Activated CD8-positive, alpha-beta T cell treated with anti-CD3 and anti-CD28 coated beads for 36 hours (primary cell): ENCODE measurements at places on chromosomes 13 and 19. TPM values are rescaled to one million over a fixed set of nuclear protein-coding genes. Genes with fewer than 3 reads are reported as not detected.
A peak's percentile ranks its signal among the peaks of the same experiment; 100 is the strongest.

Gene SLC17A7
- total RNA-seq = 0.23 TPM

Gene CGB7
- total RNA-seq = not detected

Gene TPTE2
- total RNA-seq = 0.27 TPM

Gene NTN5
- total RNA-seq = 0.16 TPM

Gene ATCAY
- total RNA-seq = not detected

Gene MATK
- 37.6 TPM for total RNA-seq

Gene FCAR
- total RNA-seq = not detected

DNA sequence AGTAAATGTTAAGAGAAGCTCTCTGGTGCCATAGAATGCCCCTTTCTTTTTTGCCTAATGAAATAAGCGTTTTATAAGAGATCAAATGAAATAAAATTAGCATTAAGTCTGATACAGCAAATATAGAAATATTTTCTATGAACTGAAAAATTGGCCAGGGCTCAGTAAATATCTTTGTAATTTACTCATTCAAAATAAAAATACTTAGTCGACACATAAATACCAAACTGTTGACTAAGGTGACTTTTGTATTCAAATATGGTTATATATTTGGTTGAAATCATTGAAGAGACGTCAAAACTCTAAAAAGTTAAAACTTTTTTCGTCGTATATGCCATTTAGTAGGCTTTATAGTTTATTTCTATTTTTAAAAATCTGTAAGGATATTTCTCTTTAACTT is 25.6 kb downstream of the IPO5 start:
- DNase-seq = no peak
- peak overlapping the region; percentile 99 for H3K4me3 ChIP-seq
- peaks cover 41% of the 10 kb centered on the region for H3K4me1 ChIP-seq
- H3K27ac ChIP-seq = no peak overlapping the region
- H3K27me3 ChIP-seq = no peaks in the 10 kb centered on the region

DNA sequence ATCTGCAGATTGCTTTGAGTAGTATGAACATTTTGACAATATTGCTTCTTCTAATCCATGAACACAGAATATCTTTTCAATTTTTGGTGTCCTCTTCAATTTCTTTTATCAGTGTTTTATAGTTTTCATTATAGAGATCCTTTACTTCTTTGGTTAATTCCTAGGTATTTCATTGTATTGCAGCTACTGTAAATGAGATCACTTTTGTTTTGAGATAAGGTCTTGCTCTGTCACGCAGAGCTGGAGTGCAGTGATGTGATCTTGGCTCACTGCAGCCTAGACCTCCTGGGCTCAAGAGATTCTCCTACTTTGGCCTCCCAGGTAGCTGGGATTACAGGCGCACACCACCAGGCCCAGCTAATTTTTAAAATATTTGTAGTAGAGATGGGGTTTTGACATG is 9.8 kb downstream of the CYP2A7 start:
- no peaks in the 10 kb centered on the region for H3K36me3 ChIP-seq
- DNase-seq = no peak
- peaks cover 14% of the 10 kb centered on the region for H3K4me1 ChIP-seq
- H3K27me3 ChIP-seq = peaks cover 14% of the 10 kb centered on the region

GRCh38 chr19:4867534-4868285 is at the start of gene PLIN3:
Gene PLIN3, minus strand, starts transcription at chr19:4867667. Its CDS starts 6,273 bp downstream, at chr19:4861394.
- H3K36me3 ChIP-seq = no peaks in the 10 kb centered on the region
- H3K4me1 ChIP-seq = peaks cover 15% of the 10 kb centered on the region
- H3K27ac ChIP-seq = peak within 1 kb of the TSS; percentile 59
- peak; percentile 97 for DNase-seq
- peak within 1 kb of the TSS; percentile 75 for H3K4me3 ChIP-seq

DNA sequence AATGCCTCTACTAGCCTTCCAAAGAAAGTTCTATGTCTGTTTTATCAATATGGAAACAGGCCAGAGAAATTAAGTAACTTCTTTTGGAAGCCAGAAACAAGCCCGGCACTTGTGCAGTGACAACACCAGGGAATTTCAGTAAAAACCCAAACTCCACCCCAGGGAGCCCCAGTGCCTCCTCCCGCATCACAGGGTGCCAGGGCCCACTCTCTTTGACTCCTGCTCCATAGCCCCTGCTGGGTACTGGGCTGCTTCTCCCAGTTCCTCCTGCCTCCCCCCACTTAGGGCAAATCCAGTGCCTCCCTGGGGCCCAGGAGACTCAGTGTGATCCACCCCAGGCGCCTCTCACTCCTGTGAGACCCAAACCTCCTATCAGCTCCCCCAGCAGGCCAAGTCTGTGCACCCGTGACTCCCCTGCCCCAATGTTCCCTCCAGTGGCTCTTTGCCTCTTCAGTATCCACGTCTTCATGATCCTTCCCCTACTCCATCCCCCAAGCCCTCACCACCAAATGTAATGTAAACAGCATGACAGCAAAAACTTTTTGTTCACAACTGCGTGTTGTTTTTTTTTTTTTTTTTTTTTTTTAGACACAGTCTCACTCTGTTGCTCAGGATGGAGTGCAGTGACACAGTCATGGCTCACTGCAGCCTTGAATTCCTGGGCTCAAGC is 2.3 kb upstream of the FFAR3 start:
- no peak for DNase-seq
- peaks cover 14% of the 10 kb centered on the region for H3K4me1 ChIP-seq

- H3K4me3 ChIP-seq = no peak overlapping the region
- no peak for DNase-seq
- H3K27me3 ChIP-seq = peaks cover 14% of the 10 kb centered on the region
- no peaks in the 10 kb centered on the region for H3K36me3 ChIP-seq
These were observed 171.3 kb downstream of the NUFIP1 start for GRCh38 chr13:44818016-44818415.

GRCh38 chr13:76684336-76684735 is 201.9 kb downstream of the KCTD12 start:
- no peak overlapping the region for H3K27ac ChIP-seq
- DNase-seq = no peak
- H3K36me3 ChIP-seq = no peaks in the 10 kb centered on the region
- H3K27me3 ChIP-seq = peaks cover 2% of the 10 kb centered on the region

GRCh38 chr19:14187561-14187960 is 18.4 kb downstream of the ADGRL1 start:
- DNase-seq = no peak
- H3K4me1 ChIP-seq = peaks cover 5% of the 10 kb centered on the region
- H3K4me3 ChIP-seq = no peak overlapping the region
- H3K27me3 ChIP-seq = no peaks in the 10 kb centered on the region

GRCh38 chr19:5674714-5675113 is 5.6 kb downstream of the MICOS13 start:
- no peak for DNase-seq
- no peaks in the 10 kb centered on the region for H3K27me3 ChIP-seq
- H3K36me3 ChIP-seq = peaks cover 27% of the 10 kb centered on the region
- H3K27ac ChIP-seq = no peak overlapping the region
- no peak overlapping the region for H3K4me3 ChIP-seq

DNA sequence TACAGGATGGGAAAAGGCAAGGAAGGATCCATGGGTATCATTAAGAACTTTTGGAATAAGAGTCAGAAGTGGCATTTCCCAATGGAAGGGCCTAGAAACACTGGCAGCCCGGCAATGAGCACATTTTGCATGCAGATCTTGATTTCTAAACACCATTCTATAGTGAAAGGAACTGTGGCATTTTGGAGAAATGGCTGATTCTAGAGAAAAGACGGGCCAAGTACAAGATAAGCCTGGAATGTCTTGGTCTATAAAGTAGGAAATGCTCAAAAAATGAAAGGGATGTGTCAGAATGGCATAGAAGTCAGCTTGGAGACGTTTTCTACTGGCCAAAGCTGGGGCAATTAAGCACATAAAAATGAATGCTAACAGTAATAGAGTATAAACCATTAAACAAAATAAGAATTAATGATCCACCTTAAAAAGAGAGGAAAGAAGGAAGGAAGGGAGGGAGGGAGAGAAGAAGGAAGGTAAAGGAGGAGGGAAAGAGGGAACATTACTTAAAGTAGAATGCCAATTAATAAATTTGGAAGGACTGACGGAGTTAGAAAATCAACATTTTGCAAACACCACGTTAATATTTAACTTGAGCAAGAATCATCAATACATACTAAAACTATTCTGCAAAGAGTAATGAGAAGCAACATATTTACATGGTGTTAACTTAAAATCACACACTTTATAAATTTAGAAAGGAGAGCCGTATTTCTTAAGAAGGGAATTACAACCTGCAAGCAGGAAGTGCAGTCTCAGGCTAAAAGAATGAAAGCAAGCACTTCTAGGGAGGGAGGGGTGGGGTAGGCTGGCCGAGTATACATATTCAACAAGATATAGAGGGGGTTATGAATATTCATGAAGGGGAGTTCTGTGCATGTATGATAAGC is 78.9 kb downstream of the ANKRD10 start:
- H3K27me3 ChIP-seq = no peaks in the 10 kb centered on the region
- no peaks in the 10 kb centered on the region for H3K4me1 ChIP-seq
- H3K27ac ChIP-seq = no peak overlapping the region
- DNase-seq = no peak
- H3K4me3 ChIP-seq = no peak overlapping the region
- no peaks in the 10 kb centered on the region for H3K36me3 ChIP-seq

DNA sequence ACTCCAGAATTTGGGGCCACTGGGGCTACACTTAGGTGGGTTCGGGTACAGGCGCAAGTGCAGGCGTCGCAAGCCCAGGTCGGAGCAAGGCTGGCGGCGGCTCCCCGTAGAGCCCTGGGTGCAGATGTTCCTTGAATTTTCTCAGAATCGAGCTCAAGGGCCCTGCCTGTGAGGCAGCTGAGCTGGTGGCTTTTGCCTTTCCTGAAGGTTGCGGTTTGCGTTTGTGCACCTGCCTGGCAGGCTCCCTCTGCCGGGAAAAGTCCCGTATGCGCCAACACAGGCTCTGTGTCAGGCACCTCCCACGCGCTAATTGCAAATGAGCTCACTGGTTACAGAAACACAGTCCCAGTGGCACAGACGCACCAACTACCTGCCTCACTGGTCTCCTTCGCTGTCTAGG is 5.9 kb downstream of the DOHH start:
- peaks cover 24% of the 10 kb centered on the region for H3K36me3 ChIP-seq
- H3K27me3 ChIP-seq = no peaks in the 10 kb centered on the region
- peak; percentile 76 for DNase-seq
- peak overlapping the region; percentile 57 for H3K27ac ChIP-seq
- no peak overlapping the region for H3K4me3 ChIP-seq
- peaks cover 19% of the 10 kb centered on the region for H3K4me1 ChIP-seq

DNA sequence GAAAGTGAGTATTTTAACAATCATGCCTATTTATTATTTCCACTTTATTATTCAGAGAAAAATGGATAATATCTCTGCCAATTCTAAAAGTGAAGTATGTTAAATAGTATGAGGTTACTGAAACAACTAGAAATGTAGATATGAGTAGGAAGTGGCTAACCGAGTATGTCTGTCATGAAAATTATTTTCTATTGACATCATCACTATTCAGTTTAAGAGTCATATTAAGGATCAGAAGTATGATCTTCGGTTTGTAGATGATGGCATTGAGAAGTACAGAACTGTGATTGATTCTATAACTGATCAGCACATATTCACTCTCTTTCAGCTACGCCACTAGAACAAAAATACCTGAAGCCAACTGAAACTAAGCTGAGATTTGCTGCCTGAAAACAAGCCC is 146.4 kb upstream of the SLITRK5 start:
- DNase-seq = no peak
- no peak overlapping the region for H3K27ac ChIP-seq
- no peaks in the 10 kb centered on the region for H3K27me3 ChIP-seq
- H3K4me3 ChIP-seq = no peak overlapping the region

DNA sequence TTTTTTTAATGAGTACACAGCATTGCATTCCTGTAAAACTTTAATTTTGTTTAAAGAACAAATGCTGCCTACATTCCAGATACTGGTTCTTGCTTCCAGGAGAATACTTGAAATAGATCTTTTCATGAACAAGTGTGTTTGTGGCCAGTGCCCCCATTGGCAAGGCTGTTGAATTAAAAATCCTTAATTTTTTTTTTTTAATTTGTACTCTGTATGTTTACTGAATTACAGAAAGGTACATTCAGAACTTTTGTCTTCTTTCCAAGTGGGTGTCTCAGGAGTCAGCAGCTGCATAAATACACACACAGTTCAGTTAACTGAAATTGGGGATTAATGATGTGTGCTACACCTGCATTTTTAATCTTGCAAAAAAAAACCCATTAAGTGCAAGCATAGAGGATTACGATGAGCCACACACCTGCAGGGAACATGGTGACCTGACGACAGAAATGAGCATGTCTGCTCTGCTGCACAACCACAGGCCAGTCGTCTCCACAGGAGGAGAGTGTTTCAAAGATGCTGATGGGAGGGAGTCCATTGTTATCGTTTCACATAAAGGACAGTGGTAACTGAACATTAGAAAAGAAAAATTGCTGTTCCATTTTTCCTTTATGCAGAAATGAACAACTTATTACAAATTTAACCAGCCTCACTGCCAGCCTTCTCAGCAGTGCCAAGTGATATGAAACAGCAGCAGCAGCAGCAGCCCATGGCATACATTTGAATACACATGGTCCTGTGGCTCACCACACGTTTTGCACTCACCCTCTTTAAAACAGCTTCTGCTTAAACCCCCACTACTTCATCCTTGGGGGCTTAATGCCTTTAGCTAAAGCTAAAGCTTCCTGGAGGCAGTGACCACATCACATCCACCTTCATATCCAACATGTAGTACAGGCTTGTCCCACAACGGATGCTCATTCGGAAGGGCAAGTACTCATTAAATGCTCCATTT is 72.3 kb upstream of the RFC3 start:
- no peak overlapping the region for H3K4me3 ChIP-seq
- no peaks in the 10 kb centered on the region for H3K27me3 ChIP-seq
- DNase-seq = no peak
- H3K27ac ChIP-seq = no peak overlapping the region

DNA sequence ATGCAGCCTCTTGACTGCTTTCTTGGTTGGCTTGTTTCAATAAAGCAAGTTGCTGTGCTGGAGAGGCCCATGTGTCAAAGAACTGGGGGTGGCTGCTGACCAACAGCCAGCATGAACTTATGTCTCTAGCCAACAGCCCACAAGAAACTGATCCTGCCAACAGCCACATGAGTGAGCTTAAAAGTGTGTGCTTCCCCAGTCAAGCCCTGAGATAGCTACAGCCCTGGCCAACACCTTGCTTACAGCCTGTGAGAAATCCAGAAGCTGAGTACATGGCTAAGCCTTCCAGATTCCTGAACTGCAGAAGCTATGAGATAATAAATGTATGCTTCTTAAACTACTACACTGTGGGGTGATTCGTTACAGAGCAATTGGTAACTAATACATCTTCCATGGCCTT is 38.9 kb upstream of the IPO5 start:
- no peak overlapping the region for H3K27ac ChIP-seq
- no peak overlapping the region for H3K4me3 ChIP-seq
- H3K4me1 ChIP-seq = no peaks in the 10 kb centered on the region
- H3K27me3 ChIP-seq = peaks cover 10% of the 10 kb centered on the region

DNA sequence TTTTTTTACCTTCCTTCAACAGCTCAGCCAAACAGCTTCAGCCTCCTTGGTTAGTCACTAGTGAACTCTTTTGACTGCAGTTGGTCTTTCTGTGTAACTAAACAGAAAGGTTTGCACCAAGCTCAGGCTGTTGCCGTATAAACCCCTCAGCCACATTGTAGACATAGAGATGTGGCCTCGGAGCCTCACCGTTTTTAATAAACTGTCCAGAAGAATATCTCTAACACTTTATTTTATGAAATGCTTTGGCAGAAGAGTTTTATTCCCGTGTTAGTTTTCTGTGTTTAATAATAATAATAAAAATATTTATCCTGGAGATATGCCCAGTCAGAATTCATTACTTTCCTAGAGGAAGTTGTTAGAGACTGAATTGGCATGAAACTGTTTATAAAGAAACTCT is 171.7 kb upstream of the MAB21L1 start:
- peaks cover 2% of the 10 kb centered on the region for H3K36me3 ChIP-seq
- H3K4me1 ChIP-seq = no peaks in the 10 kb centered on the region
- no peaks in the 10 kb centered on the region for H3K27me3 ChIP-seq
- H3K27ac ChIP-seq = no peak overlapping the region
- no peak overlapping the region for H3K4me3 ChIP-seq
- no peak for DNase-seq
